ENCODE measurements at places on chromosomes 7 and 10. TPM values are rescaled to one million over a fixed set of nuclear protein-coding genes. Genes with fewer than 3 reads are reported as not detected.

GRCh38 chr7:21617513-21617912 lies 74.7 kb downstream of the DNAH11 start:
- no peaks in the 10 kb centered on the region for H3K36me3 ChIP-seq
- no peaks in the 10 kb centered on the region for H3K4me1 ChIP-seq
- DNase-seq = no peak
- H3K27me3 ChIP-seq = no peaks in the 10 kb centered on the region

DNA sequence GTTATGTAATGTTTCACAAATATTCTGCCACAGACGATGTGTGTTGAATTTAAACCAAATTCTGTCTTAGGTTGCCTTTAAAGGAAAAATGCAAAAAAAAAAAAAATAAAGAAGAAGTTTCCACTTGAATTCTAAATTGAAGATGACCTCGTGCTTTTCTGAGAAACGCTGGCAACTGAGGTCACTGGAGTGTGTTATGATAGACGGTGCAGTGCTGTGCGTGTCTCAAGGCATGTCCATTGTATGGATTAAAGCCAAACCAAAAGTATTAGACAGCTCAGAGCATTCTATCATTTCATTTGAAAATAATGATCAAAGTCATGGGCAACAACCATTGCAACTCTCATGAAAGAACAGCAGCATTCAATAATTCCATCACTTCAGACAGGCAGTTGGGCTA lies 483.9 kb downstream of the GRM8 start:
- H3K36me3 ChIP-seq = no peaks in the 10 kb centered on the region
- DNase-seq = no peak
- no peak overlapping the region for H3K27ac ChIP-seq
- no peaks in the 10 kb centered on the region for H3K27me3 ChIP-seq
- no peaks in the 10 kb centered on the region for H3K4me1 ChIP-seq
- no peak overlapping the region for H3K4me3 ChIP-seq

DNA sequence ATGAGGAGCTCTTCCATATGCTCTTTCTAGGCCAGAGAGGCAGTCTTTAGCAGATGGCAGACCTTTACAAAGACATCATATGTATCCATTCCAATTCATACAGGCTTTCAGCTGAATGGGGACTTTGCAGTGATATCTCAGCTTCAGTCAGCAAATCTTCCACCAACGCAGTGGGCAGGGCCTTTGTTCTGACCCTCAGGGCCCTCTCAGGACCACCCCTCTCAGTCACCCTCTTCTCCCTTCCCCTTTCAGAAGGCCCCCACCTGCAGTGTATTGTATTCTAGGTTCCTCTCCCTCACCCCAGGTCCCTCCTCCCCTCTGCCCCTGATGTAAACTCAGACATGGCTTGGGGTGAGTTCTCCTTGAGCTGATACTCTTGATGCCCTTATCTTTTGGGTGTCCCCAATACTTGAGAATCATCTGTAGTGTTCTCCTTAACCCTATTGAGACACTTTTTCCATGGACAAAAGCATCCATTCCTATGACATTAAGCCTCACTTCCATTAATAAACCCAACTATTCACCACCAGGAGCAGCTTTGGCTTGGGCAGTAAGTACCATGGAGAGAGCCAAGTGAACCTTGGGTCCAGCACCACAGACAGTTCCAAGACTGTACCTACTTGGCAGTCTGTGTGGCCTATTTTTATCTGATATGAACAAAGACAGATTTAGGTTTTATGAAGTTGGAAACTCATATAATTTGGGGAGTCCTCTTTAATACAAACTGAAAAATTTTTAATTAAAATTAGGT lies 62.7 kb downstream of the ADCYAP1R1 start:
- no peak overlapping the region for H3K27ac ChIP-seq
- no peaks in the 10 kb centered on the region for H3K27me3 ChIP-seq
- no peak overlapping the region for H3K4me3 ChIP-seq
- DNase-seq = no peak

GRCh38 chr7:40165216-40165615 lies 30.4 kb downstream of the SUGCT start:
- DNase-seq = no peak
- H3K4me1 ChIP-seq = no peaks in the 10 kb centered on the region
- no peaks in the 10 kb centered on the region for H3K36me3 ChIP-seq

GRCh38 chr10:76278811-76279460 lies 847.5 kb downstream of the LRMDA start:
- H3K4me1 ChIP-seq = no peaks in the 10 kb centered on the region
- H3K27ac ChIP-seq = no peak overlapping the region
- H3K36me3 ChIP-seq = no peaks in the 10 kb centered on the region
- no peak for DNase-seq

- no peak overlapping the region for H3K4me3 ChIP-seq
- DNase-seq = no peak
- H3K4me1 ChIP-seq = peaks cover 29% of the 10 kb centered on the region
- H3K27me3 ChIP-seq = peaks cover 11% of the 10 kb centered on the region
- no peaks in the 10 kb centered on the region for H3K36me3 ChIP-seq
These were observed 107.1 kb upstream of the FAM20C start for GRCh38 chr7:85074-85882.

DNA sequence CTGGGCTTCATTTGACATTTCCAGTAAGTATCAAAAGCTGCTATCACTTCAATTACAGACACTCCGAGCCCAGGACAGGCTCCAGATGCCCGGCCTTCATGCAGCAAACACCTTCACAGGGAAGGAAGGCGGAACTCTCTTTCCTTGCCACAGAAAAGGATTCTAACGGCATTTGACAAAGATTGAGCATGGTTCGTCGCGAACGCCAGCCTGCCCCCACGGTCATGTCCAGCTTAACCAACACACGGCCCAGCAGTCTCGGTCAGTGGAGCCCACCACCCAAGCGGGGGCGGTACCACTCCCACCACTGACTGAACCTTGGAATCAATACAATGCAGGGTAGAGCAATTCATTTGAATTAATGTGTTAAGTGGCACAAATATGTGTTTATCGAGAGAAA lies 607.2 kb downstream of the DNAJB6 start:
- no peaks in the 10 kb centered on the region for H3K27me3 ChIP-seq
- no peak overlapping the region for H3K27ac ChIP-seq
- DNase-seq = no peak
- H3K4me3 ChIP-seq = no peak overlapping the region

- no peak overlapping the region for H3K4me3 ChIP-seq
- H3K36me3 ChIP-seq = no peaks in the 10 kb centered on the region
- peaks cover 53% of the 10 kb centered on the region for H3K4me1 ChIP-seq
- no peak overlapping the region for H3K27ac ChIP-seq
- no peaks in the 10 kb centered on the region for H3K27me3 ChIP-seq
- no peak for DNase-seq
These were observed 16.6 kb downstream of the GTF2I start for GRCh38 chr7:74674166-74674565.

- H3K4me1 ChIP-seq = peaks cover 16% of the 10 kb centered on the region
- H3K36me3 ChIP-seq = no peaks in the 10 kb centered on the region
- H3K27me3 ChIP-seq = no peaks in the 10 kb centered on the region
- peak overlapping the region; percentile 78 for H3K4me3 ChIP-seq
- H3K27ac ChIP-seq = no peak overlapping the region
- no peak for DNase-seq
These were observed 23.6 kb downstream of the ZNF783 start for GRCh38 chr7:149285603-149286002.

GRCh38 chr7:96161897-96162296 lies 160.0 kb downstream of the SLC25A13 start:
- no peak for DNase-seq
- no peak overlapping the region for H3K27ac ChIP-seq
- no peaks in the 10 kb centered on the region for H3K27me3 ChIP-seq
- H3K36me3 ChIP-seq = peaks cover 74% of the 10 kb centered on the region

DNA sequence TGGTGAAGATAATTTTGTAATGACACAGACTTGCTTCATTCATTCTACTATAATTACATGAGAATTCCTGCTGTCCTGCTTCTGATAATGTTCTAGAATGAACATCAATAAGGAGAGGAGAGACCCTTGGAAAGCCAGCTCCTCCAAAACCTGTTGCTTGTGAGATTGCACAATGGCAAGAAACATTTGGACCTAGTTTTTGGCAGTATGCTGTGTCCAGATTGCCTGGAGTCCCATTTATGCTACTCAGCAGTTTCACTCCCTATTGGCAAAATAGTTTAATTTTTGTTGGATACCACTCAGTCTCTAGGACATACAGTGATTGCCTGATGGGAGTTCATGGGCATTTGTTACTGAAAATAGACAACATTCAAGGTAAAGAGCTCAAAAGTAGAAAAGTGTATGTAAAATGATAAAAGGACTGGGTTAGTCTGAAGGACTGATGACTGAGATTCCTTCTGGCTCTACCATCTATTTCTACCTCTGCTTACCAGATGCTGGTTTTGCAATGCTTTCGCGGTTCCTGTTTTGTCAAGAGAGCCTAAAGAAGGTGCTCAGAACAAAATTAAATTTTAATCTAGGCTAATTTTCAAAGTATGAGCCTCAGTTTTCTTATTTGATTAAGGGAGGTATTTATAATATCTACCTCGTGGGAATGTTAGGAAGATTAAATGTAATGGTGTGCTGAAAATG lies 8.0 kb upstream of the ACTR3B start:
- H3K36me3 ChIP-seq = no peaks in the 10 kb centered on the region
- H3K4me1 ChIP-seq = no peaks in the 10 kb centered on the region
- H3K27me3 ChIP-seq = no peaks in the 10 kb centered on the region
- no peak for DNase-seq
- no peak overlapping the region for H3K27ac ChIP-seq

The COL1A2 gene
- total RNA-seq = 88.8 TPM

The FAM25A gene
- total RNA-seq = not detected

The ZNF467 gene
- 4.7 TPM for total RNA-seq

The GHRHR gene
- not detected for total RNA-seq

The AKR1C3 gene
- 30.5 TPM for total RNA-seq

All from heart right ventricle (tissue), 16 donors.